ENCODE measurements at places on chromosomes 3 and 15. TPM values are rescaled to one million over a fixed set of nuclear protein-coding genes. Genes with fewer than 3 reads are reported as not detected.
A peak's percentile ranks its signal among the peaks of the same experiment; 100 is the strongest.

The STAC gene
- total RNA-seq = 6.5 TPM

The SLC12A1 gene
- 1.6 TPM for total RNA-seq

The SEC62 gene
- total RNA-seq = 108 TPM

The STAB1 gene
- total RNA-seq = 13.9 TPM

The PTX3 gene
- total RNA-seq = 16.7 TPM

- peak; percentile 60 for DNase-seq
Observed at GRCh38 chr3:139934613-139935015, 371 bp upstream of the CLSTN2 start.

DNA sequence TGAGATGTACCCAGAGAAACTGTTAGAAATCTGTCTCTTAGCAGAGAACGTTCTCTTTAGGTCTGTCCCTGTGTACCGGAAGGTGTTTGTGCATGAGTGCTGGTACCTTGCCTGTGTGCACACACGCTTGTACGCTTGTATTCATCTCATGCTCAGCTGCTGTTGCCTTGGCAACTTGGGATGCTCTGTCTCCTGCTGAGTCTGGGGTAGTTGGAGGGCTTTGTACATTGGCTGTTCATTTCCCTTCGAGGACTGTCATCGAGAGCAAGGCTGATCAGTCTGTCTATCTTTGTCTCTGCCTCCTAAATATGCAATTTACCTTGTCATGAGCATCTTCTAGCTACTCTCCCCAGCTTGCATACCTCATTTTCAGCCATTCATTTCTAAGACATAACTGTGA, 147.2 kb downstream of the SLCO3A1 start:
- DNase-seq = no peak

DNA sequence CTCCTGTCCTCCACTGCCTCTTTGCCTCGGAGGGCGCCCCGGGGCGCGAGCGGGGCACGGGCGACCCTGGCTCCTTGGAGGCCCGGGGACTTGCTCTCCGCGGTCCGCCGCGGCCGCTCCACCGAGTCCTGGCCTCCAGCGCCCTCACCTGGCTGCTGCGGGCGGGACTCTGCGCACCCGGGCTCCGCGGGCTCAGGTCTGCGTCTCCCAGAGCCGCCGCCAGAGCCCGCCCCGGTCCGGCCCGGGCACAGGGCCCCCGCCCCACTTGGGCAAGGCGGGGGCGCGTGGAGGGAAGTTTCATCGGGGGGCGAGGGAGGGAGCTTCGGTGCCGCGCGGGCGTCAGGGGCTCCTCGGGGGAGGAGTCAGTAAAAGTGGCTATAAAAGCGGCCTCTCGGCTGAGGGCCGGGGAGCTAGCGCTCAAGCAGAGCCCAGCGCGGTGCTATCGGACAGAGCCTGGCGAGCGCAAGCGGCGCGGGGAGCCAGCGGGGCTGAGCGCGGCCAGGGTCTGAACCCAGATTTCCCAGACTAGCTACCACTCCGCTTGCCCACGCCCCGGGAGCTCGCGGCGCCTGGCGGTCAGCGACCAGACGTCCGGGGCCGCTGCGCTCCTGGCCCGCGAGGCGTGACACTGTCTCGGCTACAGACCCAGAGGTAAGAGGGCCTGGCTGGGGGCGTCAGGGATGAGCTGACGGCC, at the start of gene CEMIP:
Gene CEMIP (plus strand): TSS at position 407 of the 694 bp plus-strand sequence. CDS start 94,510 bp downstream, outside the sequence.
- DNase-seq = peak; percentile 71

DNA sequence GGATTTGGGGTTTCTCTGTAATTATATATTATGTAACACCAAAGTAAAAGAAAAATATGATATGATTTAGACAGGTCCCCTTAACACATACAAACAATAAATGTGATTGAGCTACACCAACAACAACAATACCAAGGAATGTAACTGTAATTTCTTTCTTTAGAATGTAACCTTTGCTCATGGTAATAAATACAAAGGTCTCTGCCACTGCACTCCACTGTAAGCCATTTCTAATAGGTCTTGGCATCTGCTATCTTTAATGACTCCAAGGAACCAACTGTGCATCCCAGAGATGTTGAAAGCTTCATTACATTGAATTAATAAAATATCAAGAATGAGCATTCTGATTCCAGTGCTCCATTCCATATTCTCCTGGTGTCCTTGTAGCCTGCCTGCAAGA, 88.8 kb downstream of the PDZRN3 start:
- no peak for DNase-seq

DNA sequence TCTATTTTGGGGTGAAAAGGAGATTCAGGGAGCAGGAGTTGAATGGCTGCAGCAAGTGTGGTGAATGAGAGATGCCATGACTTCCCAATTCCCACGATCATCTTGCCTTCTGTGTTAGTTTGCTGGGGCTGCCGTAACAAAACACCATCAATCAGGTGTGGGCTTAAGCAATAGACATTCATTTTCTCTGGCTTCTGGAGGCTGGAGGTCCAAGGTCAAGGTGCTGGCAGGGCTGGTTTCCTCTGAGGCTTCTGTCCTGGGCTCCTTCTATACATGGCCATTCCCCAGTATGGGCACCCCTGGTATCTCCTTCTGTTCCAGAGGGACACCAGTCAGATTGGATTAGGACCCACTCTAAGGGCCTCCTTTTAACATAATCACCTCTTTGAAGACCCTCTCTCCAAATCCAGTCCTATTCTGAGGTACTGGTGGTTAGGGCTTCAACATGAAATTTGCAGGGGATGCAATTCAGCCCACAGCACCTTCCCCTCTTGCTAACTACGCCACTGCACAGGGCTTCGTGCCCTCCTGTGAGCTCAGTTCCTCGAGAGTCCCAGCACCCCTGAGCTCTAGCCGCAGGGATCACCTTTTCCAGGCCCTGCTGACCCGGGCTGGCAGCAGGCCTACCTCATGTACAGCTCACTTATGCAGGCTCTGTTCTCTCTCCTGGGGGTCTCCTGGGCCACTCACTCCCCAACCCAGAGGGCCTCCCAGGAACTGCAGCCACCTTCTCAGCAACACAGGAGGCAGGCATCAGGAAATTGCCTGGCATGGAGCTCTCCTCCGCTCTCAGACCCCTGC, 37.3 kb upstream of the SLC6A11 start:
- no peak for DNase-seq

DNA sequence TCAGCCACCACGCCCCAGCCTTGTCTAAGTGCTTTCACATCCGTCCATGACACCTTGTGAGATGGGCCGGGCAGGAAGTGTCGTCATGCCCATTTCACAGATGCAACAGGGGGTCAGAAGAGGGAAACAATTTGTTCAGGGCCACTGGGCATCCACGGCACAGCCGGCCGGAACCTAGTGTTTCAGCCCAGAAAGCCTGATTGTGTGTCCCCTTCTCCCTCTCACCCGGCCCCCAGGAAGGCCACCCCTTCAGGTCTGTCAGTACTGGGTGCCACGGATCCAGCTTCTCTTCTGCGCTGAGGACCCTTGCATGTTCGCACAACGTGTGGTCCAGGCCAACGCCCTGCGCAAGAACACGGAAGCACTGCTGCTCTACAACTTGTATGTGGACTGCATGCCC, 15.8 kb downstream of the DNAH1 start:
- no peak for DNase-seq

DNA sequence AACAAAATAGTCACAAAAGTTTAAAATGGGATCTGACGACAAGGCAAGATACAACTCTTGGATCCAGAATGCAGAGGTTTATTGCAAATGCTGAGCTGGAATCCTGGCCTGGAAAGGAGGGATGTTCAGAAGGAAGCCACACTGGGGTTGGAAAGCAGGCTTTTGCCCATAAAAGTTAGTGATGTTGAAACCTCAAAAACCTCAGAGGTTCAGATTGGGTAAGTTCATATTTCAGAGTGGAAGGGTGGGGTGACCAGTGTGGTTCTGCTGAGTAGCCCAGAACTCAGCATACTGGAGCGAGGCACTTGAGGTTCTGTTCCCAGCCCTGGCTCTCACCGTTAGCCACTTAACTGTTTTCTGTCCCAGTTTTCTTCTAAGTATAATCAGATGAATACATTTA, 114.0 kb upstream of the OSTN start:
- no peak for DNase-seq

GRCh38 chr3:149765762-149766334, 13.6 kb upstream of the COMMD2 start:
- DNase-seq = no peak

DNA sequence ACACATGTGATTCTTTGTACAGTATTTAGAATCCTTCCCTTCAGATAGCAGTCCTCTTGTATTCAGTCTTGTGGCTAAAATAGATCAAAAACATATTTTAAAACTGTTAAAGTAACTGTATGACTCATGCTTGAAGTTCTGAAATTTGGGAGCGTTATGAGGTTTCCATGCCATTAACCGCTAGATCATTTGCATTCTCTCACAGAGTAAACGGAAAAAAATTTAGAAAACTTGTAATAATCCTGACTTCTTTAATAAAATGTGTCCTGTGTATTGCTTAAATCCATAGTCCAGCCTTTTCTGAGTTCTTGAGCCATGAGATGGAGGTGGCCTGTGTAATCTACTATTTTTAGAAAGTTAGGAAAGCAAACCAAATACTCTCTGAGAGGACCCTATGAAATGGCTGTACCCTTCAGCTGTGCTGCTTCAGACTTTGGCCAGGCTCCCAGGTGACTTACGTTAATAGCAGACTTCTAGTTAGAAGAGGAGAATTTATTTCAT, 33.8 kb downstream of the MBNL1 start:
- DNase-seq = no peak

DNA sequence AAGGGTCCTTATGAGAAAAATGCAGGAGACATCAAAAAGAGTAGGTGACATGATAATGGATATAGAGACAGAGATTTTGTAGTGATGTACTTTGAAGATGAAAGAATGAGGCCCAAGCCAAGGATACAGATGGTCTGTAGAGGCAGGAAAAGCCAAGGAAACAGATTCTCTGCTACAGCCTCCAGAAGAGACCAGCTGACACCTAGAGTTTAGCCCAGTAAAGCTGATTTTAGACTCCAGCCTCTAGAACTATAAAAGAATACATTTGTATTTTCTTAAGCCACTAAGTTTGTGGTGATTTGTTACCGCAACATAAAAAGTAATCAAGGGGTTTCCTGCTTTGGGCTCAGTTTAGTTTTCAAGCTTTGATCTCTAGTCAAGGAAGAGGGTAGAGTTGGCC, 64.8 kb downstream of the STRIT1 start:
- no peak for DNase-seq

Measured in frontal cortex (tissue), 4 donors.